ENCODE measurements at places on chromosomes 1 and 21.

DNA sequence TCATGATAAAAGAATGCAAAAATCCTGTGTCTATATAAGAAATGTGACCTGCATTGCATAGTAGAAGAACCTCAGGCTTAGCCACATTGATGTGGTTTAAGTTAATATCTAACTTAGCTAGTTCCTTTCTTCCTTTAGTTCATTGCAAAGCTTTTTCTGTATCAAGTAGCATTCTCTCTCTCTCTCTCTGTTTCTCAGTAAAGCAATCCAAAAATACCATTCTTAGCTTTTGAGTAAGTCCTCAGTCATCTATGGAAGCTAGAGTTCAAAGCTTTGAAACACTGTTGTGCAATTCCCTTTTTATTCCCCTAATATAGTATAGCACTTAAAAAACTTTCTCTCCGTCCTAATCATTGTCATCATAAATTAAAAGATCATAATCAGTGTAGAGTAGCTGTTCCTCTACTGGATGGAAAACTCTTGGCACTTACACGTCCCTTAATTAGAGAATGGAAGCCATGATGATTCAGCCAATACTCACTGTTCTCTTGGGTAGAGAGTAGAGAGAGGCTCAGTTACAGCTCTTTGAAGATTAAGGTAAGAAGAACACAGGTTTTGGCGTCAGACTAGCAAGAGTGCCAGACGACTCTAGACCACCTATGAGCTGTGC lies 350.3 kb upstream of the LYPLAL1 start:
- no peak for DNase-seq

- DNase-seq, result no peak
Measured at GRCh38 chr21:42661688-42662429, 8.4 kb downstream of the PDE9A start.

GRCh38 chr1:71967670-71968069 lies 314.7 kb downstream of the NEGR1 start:
- DNase-seq, result no peak

DNA sequence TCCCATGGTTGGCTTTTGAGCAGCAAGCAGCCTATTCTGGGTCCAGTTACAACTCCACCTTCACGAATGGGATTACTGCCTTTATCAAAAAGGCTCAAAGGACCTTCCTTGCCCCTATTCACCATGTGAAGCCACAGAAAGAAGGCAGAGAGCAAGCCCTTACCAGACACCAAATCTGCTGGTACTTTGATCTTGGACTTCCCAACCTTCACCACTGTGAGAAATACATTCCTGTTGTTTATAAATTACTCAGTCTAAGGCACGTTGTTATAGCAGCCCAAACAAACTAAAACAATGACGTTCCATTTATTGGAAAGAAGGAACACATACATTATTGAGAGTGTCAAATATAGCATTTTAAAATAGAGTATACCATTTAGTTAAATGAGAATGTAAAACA lies 1557.9 kb downstream of the PLA2G4A start:
- DNase-seq, result no peak

DNA sequence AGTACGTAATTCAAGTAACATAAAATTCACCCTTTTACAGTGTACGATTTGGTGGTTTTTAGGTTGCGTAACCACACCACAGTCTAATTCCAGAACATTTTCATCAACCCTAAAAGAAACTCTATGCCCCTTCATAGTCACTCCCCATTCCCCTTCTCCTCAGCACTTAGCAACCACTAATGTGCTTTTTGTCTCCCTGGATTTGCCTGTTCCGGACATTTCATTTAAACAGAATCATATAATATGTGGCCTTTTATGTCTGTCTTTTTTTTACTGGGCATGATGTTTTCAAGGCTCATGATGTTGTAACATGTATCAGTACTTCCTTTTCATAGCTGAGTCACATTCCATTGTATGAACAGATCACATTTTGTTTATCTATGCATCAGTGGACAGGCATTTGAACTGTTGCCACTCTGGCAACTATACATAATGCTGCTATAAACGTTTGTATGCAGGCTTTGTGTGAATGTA lies 20.8 kb downstream of the OBSCN start:
- DNase-seq, result no peak
